ENCODE measurements at places on chromosomes 11 and 22.

DNA sequence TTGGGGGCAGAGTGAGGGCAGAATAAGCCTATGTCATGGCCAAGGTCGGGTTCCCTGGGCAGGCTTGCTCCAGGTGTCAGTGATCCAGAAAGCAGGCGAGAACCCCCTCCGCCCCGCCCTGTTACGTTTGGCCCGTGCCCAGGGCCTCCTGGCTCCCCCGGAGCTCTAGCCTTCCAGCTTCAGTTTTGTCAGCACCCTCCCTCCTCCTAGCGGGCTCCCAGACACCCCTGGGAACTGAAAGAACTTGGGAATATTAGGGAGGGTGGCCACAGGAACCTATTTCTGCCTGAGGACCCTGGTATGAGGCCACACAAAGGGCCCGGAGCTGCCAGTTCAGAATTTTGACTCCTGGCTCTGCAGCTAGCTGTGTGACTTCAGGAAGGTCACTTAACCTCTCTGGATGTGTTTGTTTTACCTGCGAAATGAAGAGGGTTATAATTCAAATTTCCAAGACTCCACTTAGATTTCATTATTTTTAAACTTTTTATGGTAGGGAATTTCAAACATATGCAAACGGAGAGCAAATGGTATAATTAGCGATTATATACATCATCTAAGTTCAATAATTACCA is 1.2 kb downstream of the TUBA8 start:
- no peak for DNase-seq

DNA sequence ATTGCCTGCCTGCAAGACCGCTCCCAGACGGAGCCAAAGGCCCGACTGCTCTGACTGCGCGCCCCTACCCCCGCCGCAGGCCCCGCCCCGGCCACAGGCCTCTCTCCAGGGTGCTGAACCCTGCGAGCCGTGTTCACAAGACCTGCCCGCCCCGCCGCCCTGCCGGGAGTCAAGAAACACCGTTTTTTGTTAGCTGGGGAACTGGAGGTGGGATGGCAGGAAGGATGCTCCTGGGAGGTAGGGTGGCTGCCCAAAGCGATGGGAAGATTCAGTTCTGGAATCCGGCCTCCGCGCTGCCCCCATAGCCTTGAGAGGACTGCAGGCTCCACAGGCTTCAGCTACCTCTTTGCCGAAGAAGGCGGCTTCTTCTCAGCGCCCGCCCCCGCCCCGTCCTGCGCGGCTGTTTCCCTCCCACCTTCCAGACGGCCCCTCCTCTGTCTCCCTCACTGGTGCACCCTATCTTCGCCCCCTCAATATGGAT is 2.7 kb upstream of the PDE2A start:
- DNase-seq = peak; percentile 78

- no peak for DNase-seq
Measured at GRCh38 chr22:19718456-19719049, 4.2 kb downstream of the SEPTIN5 start.

GRCh38 chr11:17389211-17389956 is 925 bp upstream of the KCNJ11 start:
- DNase-seq = peak; percentile 88

GRCh38 chr11:69943506-69943905 is 124.3 kb upstream of the FGF3 start:
- DNase-seq = no peak

- peak; percentile 36 for DNase-seq
Measured at GRCh38 chr22:20741634-20742581, 32.0 kb upstream of the SERPIND1 start.

GRCh38 chr11:118608360-118609227 is 1.2 kb downstream of the PHLDB1 start:
- DNase-seq = peak; percentile 74

DNA sequence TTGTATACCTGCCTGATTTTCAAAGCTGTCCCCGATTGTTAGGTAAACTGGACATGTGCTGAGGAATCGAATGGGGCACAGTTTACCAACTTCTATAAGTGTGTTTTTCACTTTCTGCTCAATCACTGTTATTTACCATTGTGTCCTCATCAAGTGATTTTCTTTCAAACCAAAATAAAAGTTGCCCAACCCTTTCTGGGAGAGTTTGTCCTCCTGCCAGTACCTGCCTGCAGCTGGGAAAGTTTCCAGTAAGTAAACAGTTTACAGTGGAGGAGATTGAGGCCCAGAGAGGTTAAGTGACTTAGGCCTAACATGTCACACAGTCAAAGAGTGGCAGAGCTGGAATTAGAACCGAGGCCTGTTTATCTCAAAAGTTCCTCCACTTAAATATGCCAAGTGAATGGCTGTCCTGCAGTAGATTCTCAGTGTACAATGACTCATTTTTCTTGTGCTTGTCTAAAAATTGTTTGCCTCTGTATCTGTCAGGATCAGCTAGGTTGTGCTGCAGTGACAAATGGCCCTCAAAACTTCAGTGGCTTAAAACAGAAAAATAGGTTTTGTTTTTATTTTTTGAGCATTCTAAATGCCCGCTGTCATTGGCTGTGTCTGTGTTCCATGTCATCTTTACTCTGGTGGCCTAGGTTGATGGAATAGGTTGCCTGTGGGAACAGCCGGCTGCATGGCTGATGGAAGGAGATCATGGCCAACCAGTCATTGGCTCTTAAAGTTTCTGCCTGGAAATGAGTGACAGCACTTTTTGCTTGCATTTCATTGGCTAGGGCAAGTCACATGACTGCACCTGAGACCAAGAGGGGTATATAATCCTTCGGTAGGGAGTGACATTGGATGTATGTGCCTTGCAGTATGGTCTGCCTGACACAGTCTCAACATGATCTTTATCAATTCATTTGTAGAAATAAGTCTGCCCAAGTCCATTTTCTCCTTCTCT is 61.8 kb upstream of the CRYBB3 start:
- DNase-seq = no peak

DNA sequence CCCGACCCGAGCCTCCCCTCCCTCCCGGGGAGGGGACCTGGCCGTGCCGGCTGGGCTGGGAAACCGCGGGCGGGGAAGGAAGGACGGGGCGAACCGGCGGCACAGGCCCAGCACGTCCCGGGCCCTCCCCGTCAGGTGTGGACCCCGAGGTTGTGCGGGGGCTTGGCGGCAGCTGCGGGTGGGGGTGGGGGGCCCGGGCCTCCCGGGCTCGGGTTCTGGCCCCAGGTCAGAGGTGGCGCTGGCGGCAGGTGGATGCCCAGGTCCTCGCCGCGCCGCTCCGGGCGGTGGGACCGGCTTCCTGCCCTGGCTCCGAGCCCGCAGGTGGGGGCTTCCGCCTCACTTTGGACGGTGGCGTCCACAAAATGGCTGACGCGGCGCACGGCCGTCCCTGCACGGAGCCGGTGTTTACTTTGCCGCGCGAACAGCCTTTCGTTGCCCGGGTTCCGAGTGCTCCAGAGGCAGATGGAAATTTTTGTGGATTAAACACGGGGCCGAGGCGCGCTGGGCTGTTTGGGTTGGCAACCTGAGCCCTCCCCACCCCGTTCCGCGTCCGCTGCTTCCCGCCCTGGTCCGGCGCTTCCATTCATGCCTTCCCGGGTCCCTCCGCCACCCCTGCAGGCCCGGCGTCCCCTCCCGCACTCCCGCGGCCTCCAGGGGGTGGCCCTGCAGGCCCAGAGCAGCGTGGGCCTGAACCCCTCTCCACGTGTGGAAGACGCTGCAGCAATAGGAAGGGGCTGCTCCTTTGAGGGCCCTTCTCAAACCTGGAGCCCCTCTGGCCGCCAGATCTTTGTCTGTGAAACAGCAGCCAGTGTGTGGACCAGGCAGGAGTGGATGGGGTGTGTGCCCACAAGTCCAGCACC is 92.0 kb upstream of the KCNQ1OT1 start:
- DNase-seq = peak; percentile 29

GRCh38 chr22:20175597-20175900 is 24.7 kb upstream of the CCDC188 start:
- no peak for DNase-seq

GRCh38 chr11:30017445-30017895 is 640 bp upstream of the KCNA4 start:
- DNase-seq = no peak

GRCh38 chr22:45426387-45426786 is 12.9 kb downstream of the RIBC2 start:
- no peak for DNase-seq

DNA sequence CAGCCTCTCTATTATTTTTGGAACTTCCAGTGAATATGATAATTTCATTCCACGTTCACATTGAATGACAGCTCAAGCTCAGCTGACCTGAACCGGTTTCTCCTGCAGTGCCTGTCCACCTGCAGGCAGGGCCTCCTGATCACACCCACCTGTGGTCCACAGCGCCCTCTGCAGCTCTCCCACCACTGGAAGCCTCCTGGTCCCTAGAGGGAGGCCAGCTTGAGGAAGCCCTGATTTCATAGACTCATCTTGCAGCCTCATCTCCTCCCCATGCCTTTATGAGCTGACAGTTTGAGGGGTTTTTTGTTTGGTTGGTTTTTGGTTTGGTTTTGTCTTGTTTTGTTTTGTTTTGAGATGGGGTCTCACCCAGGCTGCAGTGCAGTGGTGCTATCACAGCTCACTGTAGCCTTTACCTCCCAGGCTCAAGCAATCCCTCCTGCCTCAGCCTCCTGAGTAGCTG is 29.9 kb upstream of the MALAT1 start:
- peak; percentile 75 for DNase-seq

- no peak for DNase-seq
Measured at GRCh38 chr11:134483857-134484256, 71.8 kb upstream of the B3GAT1 start.

- peak; percentile 8 for DNase-seq
Measured at GRCh38 chr11:5280582-5281102, 10.9 kb upstream of the HBE1 start.

DNA sequence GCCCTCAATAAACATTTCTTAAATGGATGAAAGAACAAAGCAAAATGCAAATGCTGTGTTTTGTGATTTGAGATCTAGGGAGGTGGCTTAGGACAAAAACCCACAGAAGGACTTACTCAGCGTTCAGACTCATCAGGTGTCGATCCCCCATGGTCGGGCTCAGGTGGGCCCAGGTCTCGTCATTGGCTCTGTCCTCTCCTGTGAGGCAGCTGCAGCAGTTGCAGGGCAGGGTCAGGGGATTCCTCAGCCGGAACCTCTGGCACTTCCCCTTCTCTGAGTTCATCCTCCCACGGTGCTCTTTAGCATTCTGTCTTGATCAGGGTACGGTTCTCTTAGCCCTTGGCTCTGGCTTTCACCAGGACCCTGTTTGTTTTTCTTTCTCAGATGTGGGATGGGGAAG is 14.0 kb upstream of the ACR start:
- no peak for DNase-seq

DNA sequence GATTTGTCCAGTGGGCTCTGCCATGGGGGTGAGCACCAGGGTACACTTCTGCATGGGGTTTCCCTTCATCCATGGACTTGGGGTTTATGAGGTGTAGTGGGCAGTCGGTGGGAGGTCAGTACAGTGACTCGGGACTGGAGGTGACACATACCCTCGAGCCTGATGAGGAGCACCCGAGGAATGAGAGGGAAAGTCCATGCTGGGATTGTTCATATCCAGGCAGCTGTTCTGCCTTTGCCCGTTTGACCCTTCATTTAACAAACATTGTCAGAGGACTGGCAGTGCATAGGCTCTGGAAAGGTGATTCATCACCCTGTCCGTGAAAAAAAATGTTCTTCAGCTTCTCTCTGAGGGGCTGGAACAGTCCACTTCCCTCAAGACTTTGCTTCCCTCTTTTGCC is 2.7 kb downstream of the NAV2 start:
- DNase-seq = no peak

- no peak for DNase-seq
Measured at GRCh38 chr11:68041617-68042218, 2.9 kb downstream of the TCIRG1 start.

- DNase-seq = no peak
Measured at GRCh38 chr11:22479971-22480720, 142.0 kb downstream of the SLC17A6 start.

- DNase-seq = peak; percentile 68
Measured at GRCh38 chr11:3165152-3165705, at the start of gene OSBPL5. Gene OSBPL5 (minus strand): TSS chr11:3165310. CDS start chr11:3129148, 36,162 bp downstream.

GRCh38 chr11:133156986-133157745 is 375.1 kb downstream of the OPCML start:
- no peak for DNase-seq

DNA sequence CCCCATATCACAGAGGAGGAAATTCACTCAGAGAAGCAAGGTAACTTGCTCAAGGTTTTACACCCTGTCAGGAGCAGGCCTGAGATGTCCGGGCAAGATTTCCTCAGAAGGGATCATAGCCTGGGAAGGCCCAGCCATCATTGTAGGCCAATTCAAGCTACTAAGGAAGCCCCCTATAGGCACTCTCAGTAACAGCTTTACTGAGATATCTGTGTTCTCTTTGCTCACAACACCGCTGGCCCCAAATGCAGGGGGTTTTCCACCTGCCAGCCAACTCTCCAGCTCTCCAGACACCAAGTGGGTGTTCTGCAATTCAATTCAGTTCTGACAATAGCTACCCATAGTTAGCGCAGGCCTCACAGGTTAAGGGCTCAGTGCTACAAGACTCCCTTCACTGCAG is 84.0 kb downstream of the SLC36A4 start:
- no peak for DNase-seq

DNA sequence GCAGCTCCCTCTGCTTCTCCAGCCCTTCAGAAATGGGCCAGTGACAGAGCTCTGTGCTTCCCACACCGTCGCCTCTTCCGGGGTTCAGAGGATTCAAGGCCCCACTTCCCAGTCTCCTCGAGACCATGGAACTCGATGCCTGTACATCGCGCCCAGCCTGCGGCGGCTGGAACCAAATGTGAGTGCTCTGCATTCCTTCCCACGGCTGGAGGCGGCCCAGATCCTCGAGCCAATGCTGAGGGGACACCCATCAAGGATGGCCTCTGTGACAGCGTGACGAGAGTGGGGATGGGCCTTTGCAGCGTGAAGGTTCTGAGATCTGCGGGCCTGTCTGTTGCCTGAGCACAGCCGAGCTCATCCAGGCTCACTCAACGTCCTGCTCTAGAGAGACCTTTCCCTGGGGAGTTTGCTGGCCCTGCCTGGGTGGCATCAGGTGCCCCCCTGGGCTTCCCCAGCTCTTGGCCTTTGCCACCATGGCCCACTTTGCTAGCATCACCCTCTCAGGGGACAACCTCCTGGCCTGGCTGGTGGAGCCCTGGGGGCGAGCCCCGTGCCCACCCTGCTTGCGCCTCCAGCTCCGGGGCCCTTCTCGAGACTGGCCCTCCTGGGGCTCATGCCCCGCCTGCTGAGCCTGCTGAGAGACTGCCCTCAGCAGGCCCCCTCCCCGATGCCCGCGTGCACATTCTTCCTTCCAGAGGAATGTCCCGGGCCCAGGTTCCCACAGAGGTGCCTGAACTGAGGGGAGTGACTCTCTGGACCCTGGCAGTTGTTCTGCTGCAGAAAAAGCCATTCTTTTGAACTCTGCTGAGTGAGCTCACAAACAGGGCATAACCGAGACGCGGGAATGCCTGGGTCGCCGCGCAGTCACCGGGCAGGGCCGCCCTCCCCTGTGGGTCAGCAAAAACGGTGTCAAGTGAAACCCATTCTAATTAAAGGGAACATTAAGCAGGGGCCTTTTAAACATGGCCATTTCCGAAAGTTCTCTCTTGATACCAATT is 7.3 kb upstream of the MYEOV start:
- no peak for DNase-seq

- DNase-seq = no peak
Measured at GRCh38 chr11:94882931-94883330, 90.4 kb downstream of the CWC15 start.
